ENCODE measurements at places on chromosomes 11 and 22.

- DNase-seq, result no peak
These were observed 15.9 kb downstream of the MED15 start for GRCh38 chr22:20523086-20523983.

DNA sequence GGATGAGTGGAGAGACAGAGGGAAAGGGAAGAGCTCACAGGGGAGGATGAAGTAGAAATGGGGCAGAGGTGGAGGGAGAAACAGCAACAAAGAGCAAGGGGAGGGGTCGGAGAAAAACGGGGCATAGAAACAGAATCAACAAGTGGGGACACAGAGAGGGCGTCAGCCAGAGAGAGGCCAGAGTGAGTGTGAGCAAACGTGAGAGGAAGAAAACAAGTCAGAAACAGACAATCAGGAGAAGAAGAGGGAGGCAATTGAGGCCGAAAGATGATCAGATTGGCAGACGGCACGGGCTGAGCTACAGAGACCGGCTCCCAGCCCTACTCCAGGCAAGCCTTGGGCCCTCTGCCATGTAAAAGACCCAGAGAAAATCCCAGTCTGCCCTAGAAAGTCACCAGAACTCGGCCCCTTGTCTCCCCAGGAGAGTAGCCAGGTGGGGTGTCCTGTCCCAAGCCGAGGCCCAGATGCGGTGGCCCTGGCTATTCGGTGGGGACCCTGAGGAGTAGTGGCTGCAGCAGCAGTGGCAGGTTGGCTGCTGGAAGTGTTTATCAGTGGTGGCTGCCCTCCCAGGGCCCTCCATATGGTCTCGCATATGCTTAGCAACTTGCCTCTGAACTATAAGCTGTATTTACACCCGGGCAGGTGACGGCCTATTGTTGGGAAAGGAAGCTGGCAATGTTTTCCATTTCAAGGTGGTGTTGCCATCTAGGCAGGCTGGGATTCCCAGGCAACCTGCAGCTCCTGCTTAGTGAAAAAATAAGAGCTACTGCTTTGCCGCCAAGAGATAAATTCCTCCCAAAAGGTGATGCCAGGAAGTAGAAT, 14.8 kb upstream of the TSPAN18 start:
- DNase-seq, result no peak

DNA sequence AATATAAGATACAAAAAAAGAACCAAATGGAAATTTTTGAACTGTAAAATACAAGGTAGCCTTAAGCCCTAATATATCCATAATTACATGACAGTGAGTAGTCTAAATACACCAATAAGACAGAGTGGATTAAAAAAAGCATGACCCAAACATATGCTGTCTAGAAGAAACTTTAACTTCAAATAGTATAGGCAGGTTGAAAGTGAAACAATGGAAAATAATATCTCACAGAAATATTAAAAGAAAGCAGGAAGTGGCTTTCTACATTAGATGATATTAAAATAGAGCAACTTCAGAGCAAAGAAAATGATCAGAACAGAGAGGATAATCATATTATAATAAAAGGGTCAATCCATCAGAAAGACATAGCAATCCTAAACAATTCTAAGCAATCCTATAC, 21.8 kb downstream of the DCUN1D5 start:
- no peak for DNase-seq

GRCh38 chr11:7648264-7648663, 25.0 kb downstream of the CYB5R2 start:
- no peak for DNase-seq

- no peak for DNase-seq
These were observed 79.5 kb downstream of the HORMAD2 start for GRCh38 chr22:30159561-30160353.

DNA sequence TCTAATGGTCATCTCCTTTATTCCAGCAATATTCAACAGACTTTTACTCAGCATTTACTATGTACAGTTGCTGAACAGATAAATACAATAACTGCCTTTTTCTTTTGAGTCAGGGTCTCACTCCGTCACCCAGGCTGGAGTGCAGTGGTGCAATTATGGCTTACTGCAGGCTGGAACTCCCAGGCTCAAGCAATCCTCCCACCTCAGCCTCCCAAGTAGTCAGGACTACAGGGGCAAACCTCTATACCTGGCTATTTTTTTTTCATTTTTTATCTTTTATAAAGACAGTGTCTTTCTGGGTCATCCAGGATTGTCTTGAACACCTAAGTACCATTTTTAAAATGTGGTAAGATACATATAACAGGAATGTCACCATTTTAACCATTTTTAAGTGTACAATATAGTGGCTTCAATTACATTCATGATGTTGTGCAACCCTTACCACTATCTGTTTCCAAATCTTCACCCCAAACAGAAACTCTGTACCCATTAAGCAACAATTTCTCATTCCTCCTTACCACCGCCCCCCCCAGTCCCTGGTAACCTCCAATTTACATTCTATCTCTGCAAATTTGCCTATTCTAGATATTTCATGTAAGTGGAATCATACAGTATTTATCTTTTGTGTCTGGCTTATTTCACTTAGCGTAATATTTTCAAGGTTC, 67.8 kb downstream of the MIAT start:
- no peak for DNase-seq

- DNase-seq, result no peak
These were observed 61.1 kb downstream of the SYTL2 start for GRCh38 chr11:85749884-85750283.

DNA sequence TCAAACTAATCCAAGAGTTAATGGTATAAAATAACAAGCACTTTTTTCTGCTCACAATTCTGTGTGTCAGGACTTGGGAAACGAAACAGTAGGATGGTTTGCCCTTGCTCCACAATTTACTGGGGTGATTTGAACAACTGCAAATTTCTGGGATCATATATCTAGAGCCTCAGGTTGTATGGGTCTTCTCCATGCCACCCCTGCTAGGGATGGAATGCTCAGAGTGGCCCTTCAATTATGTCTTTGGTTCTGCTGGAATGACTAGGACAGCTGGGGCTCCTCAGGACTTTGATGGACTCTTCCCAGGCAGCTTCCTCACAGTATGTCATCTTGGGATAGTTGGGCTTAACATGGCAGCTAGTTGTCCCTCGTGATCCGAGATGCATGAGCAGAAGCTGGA, 223.0 kb upstream of the ANO5 start:
- no peak for DNase-seq

DNA sequence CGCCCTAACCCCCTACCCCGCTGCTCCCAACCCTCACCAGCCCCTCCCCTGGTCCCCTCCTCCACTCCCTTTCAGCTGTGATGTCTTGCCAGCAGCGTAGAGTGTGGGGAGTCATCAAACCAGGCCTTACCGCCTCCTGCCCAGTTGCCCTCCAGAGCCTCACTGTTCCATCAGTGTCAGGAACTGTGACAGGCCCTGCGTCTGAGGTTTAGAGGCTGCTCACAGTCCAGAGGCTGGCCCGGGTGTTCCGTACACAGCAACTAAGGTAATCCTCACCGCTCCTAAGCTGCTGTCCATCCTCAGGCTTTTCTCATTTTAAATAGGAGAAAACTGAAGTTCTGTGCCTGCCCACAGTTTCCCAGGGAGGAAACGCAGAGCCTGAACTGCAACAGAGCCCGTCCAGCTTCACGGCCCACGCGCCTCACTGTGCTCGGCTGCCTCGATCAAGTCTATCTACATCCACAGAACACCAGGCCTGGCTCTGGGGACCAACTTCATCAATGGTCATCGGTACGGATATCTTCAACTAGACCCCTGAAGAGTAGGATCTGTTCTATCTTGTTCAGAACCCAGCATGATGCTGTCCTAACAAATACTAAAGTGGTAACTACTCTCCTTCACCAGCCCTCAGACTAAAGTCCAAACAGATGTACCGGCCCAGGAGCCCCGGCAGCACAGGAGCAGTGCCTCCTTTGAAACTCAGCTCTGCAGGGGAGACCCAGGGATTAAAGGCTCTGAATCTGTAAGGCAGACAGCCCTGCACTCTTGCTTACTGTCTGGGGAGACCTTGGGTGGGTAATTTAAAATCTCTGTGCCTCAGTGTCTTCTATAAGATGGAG, 10.3 kb downstream of the VPS37C start:
- no peak for DNase-seq

- no peak for DNase-seq
These were observed 129.8 kb upstream of the SLC5A12 start for GRCh38 chr11:26851696-26852095.

- no peak for DNase-seq
These were observed 2.6 kb downstream of the TMPRSS4 start for GRCh38 chr11:118079491-118079890.

GRCh38 chr11:44681698-44682097, 45.1 kb upstream of the TSPAN18 start:
- no peak for DNase-seq

DNA sequence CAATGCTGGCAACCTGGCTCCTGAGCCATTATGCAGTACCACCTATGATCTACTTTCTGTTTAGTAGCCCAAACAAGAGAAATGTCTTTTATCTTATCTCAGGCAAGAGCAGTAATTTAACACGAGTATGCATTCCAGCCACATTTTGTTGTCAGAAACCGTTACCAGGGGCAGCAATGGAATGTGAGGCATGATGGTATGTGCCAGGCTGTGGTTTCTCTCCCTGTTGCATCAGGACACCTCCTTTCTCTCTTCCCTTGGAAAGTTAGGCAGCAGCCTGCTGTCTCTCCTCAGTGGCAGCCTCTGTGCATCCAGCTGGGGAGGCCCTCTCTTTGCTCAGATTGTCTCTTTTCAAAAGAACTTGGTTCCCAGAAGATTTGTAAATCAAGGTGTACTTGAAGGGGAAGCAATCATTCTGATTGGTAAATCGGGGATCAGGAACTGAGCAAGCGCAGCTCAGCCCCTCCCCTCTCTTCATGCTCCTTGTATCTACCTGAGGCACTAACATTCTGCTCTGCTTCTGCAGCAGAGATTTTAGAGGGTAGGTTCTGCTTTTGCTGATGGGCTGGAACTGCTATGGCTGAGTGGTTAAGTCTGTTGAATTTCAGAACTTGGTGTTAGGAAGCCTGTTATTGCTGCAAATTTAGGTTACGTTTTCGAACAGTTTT, 229.2 kb downstream of the ADAMTS15 start:
- no peak for DNase-seq
